ENCODE measurements at places on chromosomes 13 and 19.

DNA sequence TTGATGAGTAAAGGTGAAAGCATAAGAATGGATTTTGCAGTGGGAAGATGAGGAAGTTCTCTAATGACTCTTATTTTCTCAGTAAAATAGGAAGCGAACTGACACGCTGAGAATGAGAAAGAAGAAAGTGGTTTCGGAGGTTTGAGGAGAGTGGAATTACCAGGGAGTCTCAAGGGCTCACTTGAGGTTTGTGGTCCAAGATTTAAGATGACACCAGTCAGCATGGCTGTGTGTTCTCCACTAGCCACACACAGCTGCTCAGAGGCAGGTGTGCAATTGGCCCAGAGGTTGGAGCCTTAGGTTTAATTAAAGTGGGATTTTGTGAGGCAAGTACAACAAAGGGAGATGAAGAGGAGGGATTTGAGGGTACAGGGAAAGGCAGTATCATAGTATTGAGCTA is 99.6 kb upstream of the NBEA start:
- DNase-seq = no peak

- DNase-seq = no peak
Measured at GRCh38 chr19:30226464-30227011, 145.6 kb upstream of the ZNF536 start.

DNA sequence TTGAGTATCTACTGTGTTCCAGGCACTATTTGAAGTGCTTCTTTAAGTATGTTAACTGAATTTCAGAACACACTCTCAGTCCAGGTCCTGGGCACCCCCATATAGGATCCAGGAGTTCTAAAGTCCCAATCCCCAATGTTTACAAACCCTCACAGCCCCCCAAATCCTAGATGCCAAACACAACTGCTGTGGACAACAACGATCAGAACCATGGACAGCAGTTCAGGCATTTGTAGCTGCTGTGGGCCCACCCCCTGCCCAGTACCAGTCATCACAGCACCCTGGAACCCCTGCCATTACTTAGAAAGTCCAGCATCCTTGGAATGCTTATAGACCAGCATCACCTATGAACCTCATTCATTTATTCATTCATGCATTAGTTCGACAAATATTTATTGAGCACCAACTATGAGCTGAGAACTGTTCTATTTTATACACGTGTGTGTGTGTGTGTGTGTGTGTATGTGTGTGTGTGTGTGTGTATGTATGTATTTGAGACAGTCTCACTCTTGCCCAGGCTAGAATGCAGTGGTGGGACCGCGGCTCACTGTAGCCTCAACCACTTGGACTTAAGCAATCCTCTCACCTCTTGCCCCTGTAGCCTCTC is 19.3 kb upstream of the SDHAF1 start:
- DNase-seq = no peak

DNA sequence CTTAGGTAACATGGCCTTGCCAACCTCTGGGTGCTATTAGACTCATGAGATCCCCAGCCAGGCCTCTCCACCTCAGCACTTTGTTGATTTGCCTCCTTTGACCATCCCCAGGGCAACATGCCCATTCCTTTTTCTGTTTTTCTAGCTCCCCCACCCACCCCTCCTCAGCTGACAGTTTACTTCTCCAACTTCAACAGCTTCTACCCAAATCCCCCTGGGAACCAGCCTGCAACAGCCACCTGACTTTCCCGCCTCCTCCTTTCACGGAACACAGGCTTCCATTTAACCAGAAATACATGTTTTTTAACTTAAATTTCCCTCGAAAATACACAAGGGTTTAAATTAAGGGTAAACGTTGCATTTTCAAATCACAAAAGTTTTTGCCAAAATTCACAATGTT is 117.3 kb downstream of the DLEU7 start:
- DNase-seq = no peak

- DNase-seq = no peak
Measured at GRCh38 chr19:35313587-35313986, 15.4 kb upstream of the CD22 start.

GRCh38 chr19:13883516-13884064 is 6.7 kb downstream of the NANOS3 start:
- DNase-seq = no peak

- DNase-seq = no peak
Measured at GRCh38 chr19:38725469-38726283, 18.6 kb downstream of the CAPN12 start.

DNA sequence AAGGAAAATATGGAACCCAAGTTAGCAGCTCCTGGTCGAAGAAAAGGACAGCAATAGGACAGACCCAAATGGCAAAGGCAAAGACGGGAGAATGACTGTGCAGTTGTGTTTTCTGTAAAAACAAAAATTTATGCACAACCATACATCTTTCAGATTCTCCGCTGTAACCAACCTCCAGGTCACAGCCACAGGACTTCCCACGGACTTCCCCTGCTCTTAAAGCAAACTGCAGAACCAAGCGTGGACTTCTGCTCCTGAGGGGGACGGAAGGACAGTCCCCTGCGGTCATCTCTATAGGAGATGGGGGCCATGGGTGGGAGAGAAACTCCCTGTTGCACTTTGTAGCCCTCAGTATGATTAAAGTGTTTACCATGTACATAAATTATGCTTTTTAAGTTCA is 2.5 kb downstream of the GRTP1 start:
- no peak for DNase-seq

GRCh38 chr19:32748497-32748896 is 28.9 kb downstream of the TDRD12 start:
- no peak for DNase-seq

GRCh38 chr19:46722004-46722380 is 5.1 kb upstream of the PRKD2 start:
- DNase-seq = no peak

DNA sequence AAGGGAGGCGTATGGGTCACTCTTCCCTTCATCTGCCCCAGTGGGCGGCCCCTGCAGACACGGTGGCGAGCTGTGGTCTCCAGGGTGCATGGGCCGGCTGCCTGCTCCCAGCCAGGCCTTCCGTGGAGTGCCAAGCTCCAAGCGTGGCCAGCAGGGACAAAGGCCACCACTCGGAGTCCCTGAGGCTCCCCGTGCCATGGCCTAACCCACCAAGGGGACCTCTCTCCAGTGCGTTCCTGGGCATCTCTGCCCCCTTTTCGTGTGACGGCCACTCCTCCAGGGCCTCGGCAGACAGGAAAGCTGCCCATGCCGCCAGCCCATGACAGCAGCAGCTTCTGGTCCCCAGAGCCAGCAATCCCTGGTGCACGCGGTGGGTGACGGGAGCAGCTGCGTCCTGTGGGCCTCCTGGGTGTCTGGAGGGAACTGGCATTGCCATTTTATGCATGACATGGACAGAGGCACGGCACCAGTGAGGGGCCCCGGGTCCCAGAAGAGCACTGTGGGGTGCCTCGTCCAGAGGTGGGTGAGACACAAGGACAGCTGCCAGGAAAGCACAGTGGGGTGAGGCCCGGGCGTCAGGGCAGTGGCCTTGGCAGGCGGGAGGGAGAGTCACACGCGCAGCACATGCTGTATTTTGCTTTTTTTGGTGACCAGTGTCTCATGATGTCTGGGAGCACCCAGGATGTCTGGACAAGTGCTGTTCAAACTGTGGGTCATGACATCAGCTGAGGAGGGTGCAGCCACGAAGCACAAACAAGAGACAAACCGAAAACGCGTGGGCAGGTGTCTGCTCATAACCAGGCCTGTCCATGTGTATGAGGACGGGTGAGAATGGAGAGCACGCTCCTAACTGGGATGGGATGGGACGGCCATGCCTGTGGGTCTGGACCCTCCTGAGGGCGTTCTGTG is 32.3 kb downstream of the CEBPG start:
- no peak for DNase-seq

DNA sequence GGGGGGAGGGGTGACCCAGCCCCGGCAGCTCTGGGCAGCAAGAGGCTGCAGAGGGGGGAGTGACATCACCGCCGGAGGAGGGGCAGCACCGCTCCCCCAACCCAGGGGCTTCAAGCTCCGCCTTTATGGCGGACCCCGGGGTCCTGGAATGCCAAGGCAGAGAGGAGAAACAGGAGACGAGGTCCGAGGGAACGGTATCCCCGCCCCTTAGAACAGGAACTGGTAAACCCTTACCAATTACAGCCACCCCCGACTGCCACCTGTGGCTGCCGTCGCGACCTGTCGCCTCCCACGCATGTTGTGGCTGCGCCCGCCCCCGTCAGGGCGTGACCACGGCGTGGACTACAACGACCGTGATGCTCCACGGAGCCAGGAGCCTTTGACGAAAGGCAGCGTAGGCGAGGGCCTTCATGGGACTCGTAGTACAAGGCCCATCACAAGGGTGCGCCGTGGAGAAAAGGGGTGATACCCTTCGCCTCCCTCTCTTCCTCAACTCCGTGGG is 4.1 kb upstream of the KCNC3 start:
- peak; percentile 91 for DNase-seq

GRCh38 chr13:42696191-42696590 is 85.2 kb upstream of the FAM216B start:
- no peak for DNase-seq

GRCh38 chr19:48608798-48609263 is 2.3 kb downstream of the SPACA4 start:
- DNase-seq = no peak

GRCh38 chr13:99496184-99497142 is 4.8 kb upstream of the TM9SF2 start:
- DNase-seq = no peak

- no peak for DNase-seq
Measured at GRCh38 chr19:46393456-46394401, 19.6 kb downstream of the CCDC8 start.

- no peak for DNase-seq
Measured at GRCh38 chr19:13757805-13758772, 6.2 kb upstream of the MRI1 start.

- no peak for DNase-seq
Measured at GRCh38 chr13:31196992-31197391, 2.8 kb upstream of the B3GLCT start.

DNA sequence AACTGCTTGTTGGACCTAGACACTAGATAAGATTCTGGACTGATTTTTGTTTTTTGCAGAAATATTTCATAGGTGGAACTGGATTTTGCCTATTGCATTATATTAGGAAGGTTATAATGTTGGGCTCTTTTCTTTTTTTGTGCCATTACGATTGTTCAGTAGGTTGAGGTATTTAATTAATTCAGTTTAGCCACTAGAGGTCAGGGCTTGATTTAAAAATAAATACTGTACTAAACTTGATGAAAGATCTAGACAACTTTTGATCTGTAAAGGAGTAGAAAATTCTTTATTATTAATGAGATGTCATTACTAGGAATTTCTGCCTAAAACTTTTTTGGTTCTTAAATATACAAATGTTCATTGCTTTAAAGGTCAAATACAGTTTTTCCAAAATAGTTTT is 15.2 kb upstream of the SUPT20H start:
- DNase-seq = no peak

DNA sequence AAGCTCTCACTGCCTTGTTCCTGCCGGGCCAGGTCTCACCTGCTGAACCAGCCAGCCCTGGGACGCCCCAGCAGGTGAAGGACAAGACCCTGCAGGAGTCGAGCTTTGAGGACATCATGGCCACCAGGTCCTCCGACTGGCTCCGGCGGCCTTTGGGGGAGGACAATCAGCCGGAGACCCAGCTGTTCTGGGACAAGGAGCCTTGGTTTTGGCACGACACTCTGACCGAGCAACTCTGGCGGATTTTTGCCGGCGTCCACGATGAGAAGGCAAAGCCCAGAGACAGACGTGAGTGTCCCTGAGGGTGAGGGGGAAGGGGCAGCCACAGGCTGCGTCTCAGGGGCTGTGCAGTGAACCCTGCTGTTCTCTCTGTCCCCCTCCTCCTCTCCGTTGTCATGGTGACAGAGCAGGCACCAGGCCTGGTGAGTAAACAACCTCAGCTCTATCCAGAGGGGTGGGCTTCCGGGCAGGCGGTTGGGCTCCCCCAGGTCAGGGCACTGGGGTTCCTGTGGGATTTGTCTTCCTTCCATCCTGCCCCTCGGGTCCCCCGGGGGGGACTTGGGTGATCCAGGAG is 9.7 kb downstream of the TLE6 start:
- DNase-seq = no peak
